GM04503 (cell line): ENCODE measurements at places on chromosomes 6 and 20.

DNA sequence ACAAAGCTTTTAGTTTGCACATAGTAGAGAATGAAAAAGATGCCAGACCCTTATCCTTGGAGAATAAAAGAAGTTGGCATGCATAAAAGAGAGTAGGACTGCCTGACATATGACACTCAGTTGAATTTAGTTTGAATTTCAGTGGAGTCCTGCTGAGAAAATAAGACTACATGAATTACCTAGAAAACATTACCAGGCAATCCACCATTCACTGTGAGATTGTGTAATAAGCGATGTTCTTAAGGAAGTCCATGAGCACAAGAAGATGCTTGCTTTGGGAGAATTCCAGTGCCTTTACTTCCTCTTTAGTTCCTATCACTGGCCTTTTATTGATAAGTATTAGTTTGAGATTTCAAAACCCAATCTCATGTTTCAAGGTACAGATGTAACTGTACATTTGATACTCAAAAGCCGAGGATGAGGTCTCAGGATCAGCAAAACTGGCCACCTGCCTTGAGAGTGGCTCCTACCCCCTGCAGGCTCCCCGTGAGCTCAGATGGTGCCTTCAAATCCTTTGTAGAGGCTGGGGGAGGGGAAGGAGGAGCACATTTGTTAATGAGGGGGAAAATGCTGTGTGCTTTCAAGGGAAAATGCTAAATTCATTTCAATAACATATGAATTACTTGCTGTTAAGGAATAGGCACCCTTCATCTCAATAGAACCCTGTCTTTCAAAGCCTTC, 11.2 kb upstream of the UNC93A start:
- no peak for DNase-seq

- DNase-seq, result no peak
These were observed 48.5 kb upstream of the ENTPD6 start for GRCh38 chr20:25146976-25147375.

DNA sequence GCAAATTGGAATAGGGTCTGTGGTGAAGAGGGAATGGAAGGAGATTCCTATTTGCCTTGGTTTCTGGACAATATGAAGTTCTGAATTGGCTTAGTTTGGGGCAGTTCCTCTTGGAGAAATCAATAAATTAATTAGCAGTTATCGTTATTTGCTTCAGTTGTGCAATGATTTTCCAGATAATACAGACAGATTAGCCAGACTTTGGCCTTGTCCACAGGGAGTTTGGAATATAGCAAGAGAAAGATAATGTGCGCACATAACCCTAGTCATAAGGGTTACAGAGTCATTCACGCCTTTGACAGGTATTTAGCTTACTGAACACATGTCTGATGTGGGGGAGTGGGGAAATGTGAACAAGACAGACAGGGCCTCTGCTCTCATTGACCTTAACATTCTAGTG, 1.3 kb downstream of the ATRN start:
- no peak for DNase-seq

DNA sequence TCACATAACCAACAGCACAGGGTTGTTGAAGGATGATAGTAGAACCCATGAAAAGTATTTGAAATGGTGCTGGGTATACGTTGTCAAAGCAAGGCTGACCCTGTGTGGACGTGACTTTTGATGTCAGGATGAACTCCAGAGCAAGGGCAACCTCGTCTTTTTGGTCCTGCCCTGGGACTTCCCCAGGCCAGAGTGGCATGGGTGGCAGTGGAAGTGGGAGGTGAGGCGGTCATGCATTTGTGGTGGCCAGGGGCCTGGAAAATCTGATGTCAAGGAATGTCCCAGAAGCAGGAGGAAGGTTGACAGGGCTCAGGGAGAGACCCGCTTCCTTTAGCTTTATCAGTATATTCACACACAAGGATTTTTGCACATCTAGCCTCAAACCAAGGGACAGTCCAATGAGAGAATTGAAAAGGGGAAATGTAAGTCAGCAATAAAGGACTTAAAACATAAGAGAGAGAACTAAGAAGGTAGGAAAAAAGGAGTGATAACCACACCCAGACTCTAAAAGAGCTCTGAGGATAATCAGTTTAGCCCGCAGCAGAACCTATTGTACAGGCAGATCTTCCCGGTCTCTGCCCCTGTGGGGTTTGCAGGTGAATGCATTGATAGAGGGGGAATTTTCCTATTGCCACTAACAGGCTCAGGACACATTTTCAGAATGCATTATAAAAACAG, 98.8 kb upstream of the HDGFL1 start:
- no peak for DNase-seq

DNA sequence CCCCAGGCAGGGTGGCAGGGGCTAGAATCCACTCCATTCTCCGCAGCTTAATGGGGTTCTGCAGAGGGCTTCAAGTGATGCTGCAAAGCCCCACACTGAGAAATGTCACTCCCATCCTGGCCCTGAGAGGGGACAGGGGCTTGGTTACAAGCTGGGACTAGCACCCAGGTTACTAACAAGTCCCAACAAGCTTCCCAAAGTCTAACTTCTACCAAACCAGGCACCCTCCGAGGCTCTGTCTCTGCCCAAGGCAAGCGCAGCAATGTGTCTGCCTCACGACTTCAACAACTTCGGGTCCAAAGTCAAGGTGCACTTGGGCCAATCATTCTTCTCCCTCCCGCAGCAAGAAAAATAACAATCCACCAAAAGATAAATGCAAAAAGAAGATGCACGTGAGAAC, 45.6 kb downstream of the NFATC2 start:
- no peak for DNase-seq

GRCh38 chr20:16415071-16416053, 157.9 kb downstream of the KIF16B start:
- peak; percentile 10 for DNase-seq

GRCh38 chr6:105835373-105835772, 250.8 kb upstream of the PRDM1 start:
- DNase-seq, result no peak
